Ascending aorta (tissue), 2 donors: ENCODE measurements at places on chromosomes 1 and 21.

DNA sequence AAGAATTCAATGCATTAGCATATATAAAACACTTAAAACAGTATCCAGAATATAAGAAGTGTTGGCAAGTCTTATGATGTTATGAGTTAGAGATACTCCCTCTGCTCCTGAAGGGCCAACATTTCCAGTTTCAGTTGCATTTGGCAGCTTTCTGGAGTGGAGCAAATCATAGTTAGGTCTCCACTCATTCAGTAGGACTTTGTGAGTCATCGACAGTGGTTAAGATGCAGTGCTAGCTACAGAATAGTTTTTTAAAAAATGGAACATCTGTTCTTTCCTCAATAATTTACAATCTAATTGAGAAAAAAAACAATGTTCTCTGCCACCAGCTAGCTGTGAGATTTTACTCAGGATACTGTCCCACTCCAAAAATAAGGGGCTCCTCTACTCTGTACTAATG, 389.1 kb downstream of the HLX start:
- DNase-seq: no peak

DNA sequence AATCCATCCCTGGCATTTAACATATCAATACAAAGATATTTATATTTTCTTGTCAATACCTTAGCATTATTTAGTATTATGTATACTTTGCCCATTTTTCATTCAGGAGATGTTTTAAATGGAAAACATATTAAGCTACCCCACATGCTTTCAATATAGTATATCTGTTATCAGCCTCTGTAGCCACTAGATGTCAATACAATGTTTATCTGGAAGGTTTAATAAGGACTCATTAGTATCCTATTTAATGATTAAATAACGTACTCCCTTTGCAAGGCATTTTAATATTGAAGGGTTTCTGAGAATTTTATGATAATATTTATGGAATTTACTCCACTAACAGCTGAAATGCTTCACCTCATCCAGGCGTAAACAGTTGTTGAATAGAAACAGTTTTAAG, 329.5 kb upstream of the ADGRL2 start:
- DNase-seq: no peak

DNA sequence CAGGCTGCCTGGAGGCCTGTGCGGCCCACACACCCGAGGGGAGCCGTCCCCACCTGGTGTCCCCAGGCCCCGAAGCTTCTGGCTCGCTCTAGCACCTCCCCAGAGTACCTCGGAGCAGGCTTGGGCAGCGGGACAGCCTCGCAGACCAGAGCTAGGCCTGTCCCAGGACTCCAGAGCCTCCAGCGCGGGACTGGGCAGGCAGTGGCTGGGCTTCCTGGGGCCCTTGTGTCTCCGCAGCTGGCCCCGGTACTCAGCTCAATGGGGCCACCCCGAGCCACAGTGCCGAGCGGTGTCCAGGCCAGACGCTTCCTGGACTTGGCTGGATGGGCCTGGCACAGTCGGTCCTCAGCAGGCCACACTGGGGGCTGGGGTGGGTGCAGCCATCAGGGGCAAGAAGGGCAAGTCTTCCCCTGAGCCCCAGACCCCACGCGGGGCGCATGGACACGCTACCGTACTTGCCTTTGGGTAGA, 4.9 kb downstream of the SCNN1D start:
- DNase-seq: no peak

GRCh38 chr1:92482665-92483609, 3.8 kb downstream of the GFI1 start:
- DNase-seq: no peak

DNA sequence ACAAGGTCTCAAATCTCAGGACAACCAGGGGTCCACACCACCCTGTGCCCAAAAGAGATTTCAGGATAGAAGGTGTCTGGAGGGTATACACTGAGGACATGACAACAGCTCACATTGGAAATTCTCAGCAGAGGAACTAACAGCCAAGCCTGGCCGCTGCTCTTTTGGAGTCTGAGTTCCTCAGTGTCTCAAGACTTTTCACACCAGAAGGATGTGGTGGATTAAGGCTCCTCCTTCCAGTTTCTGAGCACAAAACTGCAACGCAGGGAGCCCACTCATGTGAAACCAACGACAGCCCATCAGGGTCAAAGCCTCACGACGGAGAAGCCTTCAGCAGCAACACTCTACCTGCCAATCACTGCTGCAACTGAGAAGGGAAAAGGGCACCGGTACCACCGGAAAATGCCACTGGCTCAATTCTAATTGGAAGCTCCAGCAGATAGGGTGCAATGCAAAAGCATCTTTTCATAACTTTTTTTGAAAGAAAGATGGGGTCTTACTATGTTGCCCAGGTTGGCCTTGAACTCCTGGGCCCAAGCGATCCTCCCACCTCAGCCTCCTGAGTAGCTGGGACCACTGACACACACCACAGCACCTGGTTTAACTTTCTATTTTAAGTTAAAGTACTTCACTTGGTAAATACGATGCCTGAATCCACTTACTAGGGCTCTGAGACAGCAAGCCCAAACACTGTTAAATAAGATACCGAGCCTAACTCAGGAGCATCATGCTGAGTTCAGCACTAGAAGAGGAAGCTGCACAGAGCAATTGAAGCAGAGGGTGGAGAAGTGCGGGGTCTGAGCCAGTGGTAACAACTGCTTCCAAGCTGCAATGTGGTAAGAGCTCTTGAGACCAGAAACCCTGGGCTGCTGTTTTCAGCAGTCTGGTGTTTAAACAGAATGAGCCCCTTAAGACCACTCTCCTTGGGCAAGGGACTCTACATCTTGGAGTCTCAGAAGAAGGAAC, 7.8 kb downstream of the CAPZB start:
- DNase-seq: no peak

DNA sequence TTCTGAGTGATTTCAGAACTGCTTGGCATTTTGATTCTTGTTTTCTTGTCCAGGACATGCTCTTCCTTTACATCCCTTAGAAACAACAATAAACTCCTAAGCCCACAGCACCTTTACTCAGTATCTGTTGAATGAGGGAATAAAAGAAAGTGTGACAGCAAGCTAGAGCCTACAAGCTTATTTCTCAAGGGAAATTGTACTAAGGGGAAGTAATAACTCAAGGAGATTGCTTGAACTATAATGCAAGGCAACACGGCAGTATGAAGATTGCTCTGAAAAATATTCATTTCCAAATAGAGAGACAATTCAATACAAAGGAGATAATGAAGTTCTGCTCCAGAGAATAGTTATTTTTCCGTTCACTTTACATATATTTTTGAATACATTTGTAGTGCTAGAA, 6.5 kb downstream of the OR6P1 start:
- no peak for DNase-seq

- DNase-seq: no peak
Observed at GRCh38 chr1:62299426-62300200, 19.6 kb downstream of the KANK4 start.

- no peak for DNase-seq
Observed at GRCh38 chr1:93671099-93671621, 10.5 kb downstream of the BCAR3 start.

DNA sequence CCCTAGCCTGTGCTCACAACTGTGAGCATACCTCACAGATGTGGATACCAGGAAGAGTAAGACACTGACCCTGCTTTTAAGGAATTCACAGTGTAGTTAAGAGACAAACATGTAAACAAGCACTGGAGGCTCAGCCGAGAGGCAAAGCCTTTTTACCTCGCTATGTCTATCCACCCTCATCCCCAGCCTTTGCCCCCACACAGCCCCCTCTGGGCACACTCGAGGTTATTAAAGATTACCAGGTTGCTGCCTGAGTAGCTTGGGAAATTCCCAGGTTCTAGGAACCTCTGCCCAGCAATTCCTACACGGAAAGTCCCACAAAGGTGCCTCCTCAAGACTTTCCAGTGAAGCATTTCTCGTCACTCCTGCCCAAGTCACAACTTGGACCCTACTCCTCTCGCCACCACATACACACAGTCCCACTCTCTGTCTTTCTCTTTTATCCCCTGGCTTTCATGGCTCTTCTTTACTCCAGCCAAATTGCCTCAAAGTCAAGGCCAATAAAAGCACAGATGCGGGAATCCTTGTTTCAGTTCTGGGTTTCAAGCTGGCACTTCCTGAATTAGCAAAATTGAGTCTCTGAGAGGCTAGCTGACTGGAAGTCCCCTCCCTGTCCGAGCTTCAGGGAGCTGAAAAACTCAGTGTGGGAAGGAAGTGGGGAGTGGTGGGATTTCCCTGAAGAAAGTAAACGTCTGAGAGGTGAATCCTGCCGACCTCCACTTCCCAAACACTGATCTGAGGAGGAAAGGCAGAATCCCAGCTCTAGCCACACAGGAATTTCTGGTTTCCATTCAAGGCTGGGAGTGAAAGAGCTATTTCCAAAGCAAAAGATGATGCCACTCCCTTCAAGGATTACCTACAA, 7.6 kb downstream of the DENND2D start:
- no peak for DNase-seq

DNA sequence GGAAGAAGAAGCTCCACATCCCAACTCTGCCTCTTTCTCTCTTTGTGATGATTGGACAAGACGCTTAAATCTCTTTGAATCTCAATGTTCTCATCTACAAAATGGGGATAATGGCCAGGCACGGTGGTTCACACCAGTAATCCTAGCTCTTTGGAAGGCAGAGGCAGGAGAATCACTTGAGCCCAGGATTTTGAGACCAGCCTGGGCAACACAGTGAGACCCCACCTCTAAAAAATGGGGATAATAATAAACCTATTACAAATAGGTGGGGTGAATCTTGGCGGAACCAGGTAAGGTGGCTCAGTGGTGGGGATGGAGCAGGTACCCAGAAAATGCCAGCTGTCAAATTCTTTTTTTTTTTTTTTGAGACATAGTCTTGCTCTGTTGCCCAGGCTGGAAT, 29.4 kb upstream of the ARHGEF10L start:
- DNase-seq: no peak

DNA sequence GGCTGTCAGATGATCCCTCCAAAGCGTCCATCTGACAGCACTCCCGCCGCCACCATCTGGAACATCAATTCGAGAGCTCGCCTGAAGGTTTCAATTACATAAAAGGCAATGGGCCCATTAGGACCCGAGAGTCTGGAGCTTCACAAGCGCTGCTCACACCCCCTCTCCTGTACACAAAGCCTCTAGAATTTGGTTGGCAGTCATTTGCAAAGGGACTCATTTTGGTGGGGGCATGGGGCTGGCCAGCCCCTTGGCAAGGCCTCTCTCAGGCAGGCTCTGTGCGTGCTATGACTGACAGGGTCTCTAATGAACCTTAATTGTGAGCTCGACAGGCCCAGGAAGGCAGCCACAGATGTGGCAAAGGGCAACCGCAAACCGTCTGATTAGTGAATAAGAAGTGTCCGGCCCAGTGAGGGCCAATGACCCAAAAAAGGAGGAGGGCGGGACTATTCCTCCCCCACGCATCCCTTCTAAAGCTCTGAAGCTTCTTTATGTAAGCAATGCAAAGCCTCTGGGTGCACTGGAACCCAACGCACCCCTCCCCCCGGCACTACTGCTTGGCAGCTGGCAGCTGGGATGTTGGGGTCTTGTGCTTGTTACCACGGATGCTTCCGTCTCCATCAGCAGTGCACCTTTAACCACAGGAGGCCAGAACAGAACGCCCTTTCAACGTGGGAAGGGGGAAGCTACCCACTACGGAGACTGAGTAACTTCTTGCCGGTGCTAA, 79.4 kb downstream of the CAPZB start:
- no peak for DNase-seq

GRCh38 chr1:921011-921837, 2.5 kb upstream of the SAMD11 start:
- peak; percentile 79 for DNase-seq

DNA sequence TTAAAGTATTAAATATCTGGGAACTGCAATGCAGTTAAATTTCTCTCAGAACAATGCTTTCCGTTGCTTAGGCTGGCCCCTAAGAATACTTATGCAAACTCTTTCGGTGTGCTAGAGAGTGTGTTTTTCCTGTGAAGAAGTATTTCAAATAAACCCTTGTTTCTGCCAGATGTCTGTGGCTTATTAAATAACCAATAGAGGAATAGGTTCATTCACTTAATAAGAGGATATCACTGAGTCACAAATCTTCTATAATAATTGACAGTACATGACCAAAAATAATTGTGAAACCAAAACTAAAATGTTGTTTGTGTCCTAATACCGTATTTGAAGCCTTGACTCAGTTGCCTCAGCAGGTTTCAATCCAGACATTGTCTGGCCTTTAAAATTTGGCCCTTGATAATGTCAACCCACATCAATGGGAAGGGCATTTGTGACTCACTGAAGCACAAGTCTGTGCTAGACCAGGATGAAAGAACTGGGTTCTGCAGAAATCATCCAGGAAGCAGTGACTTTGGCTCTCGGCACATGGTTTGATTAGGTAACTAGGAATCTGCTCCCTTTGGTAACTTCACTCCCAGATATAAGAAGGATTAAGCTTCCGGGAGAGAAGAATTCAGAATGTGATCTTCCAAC, 104.2 kb upstream of the BARHL2 start:
- DNase-seq: no peak

GRCh38 chr1:205751036-205751651, 1.2 kb upstream of the NUCKS1 start:
- DNase-seq: no peak

GRCh38 chr1:205925736-205926135, 17.5 kb downstream of the SLC26A9 start:
- DNase-seq: no peak

DNA sequence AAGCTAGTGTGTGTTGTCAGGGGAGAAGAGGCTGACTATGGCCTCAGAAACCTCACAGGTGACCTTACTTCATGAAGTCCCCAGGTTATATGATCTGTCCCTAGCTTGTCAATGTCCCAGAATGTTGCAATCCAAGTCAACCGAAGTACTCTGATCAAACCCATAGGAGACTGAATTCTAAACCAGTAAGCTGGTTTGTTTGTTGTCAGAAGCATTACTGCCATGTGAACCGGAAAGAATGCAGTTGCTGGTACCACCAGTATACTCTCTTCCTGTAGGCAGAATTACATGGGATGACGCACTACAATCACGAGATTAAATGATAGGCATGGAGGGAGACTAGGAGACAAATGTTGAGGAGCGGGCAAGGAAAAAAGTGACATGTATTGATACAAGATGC, 26.1 kb upstream of the MAN1A2 start:
- DNase-seq: no peak

- DNase-seq: no peak
Observed at GRCh38 chr1:185627761-185628501, 106.3 kb upstream of the HMCN1 start.

- no peak for DNase-seq
Observed at GRCh38 chr1:8510041-8510823, 192.3 kb downstream of the SLC45A1 start.

- DNase-seq: no peak
Observed at GRCh38 chr1:162026881-162027280, 3.2 kb upstream of the OLFML2B start.

DNA sequence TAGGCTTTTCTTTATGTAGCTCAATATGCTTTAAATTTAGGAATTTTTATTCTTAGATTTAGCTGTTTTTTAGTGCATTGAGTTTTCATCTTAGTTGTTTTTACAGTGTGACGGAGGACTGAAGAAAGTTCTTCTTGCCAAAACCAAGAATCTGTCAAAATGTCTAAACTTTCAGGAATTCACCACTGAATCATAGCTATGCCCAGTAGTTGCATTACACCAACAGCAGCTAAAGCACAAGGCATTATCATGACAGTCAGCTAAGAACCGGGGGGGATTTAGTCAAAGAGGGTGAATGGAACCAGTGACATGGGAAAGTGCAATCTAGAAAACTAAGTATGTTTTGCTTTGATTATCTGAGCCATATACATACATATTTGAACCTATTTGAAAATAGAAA, 6.5 kb upstream of the C1orf146 start:
- no peak for DNase-seq
